ENCODE measurements at places on chromosomes 16 and 17. TPM values are rescaled to one million over a fixed set of nuclear protein-coding genes. Genes with fewer than 3 reads are reported as not detected.

- DNase-seq: no peak
These were observed 36.2 kb upstream of the CRHR1 start for GRCh38 chr17:45747911-45748310.

- no peak for DNase-seq
These were observed 4.9 kb downstream of the GIT1 start for GRCh38 chr17:29584452-29585079.

GRCh38 chr16:87007907-87008306 is 309.3 kb downstream of the C16orf95 start:
- DNase-seq: no peak

CIITA gene
- 9.1 TPM for total RNA-seq

DNA sequence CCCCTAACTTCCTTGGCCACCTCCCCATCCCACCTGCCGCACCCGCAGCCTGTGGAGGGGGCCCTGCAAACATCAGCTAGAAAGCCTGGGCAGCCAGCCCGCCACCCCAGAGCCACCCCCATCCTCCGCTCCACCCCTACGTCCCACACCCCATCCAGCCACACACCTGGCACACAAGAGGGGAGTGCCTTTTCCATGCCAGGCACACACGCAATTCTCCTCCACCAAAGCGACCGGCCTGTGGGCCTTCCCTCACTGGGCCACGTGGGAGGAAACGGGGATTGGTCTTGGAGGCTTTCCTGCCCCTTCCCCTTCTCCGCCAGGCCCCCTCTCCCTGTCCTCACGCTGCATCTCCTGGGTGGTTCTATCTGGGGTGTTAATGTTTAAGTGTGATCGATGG is 48.7 kb upstream of the TNRC6C start:
- DNase-seq: no peak

DNA sequence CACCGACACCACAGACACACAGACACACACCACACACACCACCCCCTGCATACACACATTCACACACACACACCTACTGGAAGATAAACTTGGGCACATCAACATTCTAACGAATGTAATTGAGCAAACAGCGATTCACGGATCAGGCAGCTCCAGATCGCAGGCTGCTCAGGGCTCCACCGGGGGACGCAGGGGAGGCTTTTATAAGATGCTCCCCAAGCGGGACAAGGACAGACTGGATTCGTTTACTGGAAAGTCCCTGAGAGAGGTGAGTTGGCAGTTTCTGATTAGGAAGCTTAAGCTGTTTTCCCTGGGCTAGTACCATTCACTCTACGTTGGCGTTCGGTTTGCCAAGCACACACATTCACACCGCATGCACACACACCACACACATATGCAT is 281.3 kb downstream of the IRF8 start:
- no peak for DNase-seq

GRCh38 chr16:46972429-46973206 is 856 bp downstream of the DNAJA2 start:
- DNase-seq: no peak

DNA sequence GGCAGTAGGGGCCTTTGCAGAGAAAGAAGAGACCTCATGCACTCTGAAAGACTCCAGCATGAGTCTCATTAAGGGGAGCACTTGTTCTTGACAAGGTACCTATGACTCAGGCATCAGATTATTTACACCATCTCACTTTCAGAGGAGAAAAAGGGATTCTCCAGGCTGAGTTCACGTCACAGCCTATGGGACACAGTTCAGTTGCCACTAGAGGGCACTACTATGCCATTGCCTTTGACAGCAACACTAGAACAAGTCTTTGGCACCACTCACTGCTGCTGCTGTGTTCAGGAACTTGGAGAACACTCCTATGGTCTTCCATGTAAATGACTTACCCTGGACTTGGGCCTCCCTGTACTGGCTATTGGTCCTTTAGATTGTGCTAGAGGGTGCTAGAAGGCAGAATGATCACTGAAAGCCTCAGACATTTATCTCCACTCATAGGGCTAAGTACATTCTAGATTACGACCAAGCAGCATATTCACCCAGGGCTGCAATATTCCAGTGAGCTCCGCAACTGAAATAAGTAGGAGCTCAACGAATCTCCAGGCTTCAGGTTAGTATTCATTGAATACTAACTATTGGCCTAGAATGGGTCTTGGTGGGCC is 225.1 kb upstream of the CA10 start:
- DNase-seq: peak; percentile 13

- DNase-seq: no peak
These were observed 6.4 kb upstream of the SOCS3 start for GRCh38 chr17:78366109-78366848.

All from gastrocnemius medialis (tissue), 4 donors.